ENCODE measurements at places on chromosomes 5 and 9.

DNA sequence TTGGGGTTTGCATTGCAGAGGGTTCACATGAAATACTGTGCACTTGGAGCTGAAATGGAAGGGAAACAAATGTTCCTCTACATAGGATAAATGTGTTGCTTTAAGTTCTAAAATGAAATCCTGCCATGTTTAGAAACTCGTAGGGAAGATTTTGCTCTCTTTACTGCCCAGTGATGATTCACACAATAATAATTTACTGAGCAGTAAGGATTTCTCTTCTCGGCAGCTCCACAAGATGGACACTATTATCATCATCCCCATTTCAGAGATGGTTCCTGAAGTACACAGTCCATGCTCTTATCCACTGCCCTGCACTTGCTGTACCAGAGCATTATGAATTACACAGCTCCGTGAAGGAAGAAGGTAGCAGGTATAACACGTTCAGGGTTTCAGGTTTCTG, 4.1 kb downstream of the HACD4 start:
- H3K27me3 ChIP-seq = no peaks in the 10 kb centered on the region
- DNase-seq = peak; percentile 50
- H3K4me3 ChIP-seq = peak overlapping the region; percentile 65
- peaks cover 19% of the 10 kb centered on the region for H3K4me1 ChIP-seq

DNA sequence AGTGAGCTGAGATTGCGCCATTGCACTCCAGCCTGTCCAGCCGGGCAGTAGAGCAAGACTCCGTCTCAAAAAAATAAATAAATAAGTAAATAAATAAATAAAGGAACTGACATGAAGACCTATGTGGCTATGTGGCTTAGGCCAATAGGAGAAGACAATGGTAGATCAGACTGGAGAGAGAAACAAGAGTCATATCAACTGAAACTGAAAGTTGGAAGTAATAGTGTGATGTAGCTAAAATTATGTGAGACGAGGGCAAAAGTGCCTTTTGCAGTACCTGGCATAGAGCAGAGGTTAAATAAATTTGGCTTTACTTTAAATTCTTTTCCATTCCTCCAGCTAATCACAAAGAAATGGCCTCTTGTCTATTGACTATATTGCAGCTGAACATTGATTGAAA, 7.3 kb downstream of the FBP2 start:
- DNase-seq = no peak
- H3K27me3 ChIP-seq = peaks cover 22% of the 10 kb centered on the region
- H3K27ac ChIP-seq = no peak overlapping the region
- no peaks in the 10 kb centered on the region for H3K36me3 ChIP-seq
- peaks cover 13% of the 10 kb centered on the region for H3K4me1 ChIP-seq

DNA sequence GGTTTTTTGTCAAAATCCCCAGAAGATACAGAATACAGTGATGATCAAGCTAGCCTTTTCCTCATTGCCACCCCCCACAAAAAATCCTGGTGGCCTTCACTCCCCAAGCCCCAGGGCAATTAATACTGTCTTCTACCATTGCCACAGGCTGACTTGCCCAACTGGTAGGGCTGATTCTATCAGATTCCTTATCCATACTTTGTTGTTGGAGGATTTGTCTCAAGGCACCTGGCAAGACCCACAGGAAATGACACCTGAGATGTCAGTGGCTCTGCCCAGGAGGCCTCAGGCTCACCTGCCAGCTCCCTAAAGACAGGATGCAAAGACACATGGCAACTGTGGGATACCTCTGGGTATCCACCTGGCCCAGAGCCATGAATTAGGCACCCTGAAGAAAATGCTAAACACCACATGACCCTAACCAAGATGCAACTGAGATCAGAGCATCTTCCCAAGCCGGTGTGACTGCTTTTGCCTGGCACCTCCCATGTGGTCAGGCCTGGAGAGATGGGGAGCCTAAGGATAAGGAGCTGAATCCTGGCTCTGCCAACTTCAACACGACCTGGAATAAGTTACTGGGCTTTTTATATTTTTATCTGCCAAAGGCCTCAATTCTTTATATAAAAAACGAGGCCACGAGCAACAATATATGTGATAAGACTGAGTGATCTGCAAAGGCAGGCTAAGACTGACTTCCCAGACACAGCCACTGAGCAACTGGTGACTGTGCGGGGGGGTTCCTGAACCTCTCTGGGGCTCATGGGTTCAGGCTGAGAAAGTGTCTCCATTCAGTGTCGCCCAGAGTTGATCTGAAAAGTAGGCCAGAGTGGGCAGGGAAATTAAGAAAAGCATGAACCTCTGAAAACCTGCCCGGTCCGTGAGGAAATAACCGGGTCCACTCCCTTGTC, 944 bp downstream of the ATOX1 start:
- no peak for DNase-seq
- peak overlapping the region; percentile 95 for H3K4me3 ChIP-seq
- no peaks in the 10 kb centered on the region for H3K27me3 ChIP-seq
- peak overlapping the region; percentile 86 for H3K27ac ChIP-seq

DNA sequence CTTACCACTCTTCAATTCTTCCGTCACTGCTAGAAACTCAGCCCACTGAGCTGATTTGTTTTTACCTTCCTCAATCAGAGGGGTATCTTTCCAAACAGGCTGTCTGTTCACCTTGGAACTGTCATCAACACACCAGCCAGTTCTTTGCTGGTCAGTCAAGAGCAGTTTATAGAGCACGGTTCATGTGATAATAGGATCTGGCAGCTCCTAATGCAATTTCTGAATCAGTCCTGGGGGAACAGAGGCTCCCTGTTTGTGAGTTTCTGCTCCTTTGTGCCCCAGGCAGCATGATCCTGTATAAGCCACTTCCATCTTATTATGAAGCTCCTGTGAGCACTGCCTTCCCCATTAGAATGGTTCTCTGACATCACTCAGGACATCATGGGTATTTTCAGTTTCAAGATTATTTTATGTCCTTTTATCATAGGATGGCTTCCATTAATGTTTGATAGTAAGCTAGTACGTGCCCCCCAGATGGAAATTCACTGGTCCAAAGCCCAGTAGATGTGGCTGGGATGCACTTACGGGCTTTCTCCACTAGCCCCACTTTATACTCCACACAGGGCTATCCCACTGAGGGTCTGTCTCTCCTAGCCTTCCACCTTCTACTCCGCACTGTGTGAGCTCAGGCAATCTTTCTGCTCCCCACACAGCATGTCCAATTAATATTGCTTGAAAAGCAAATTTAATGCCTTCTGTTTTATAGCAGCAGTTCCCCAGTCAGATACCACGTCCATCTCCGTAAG, 85.5 kb upstream of the SPIN1 start:
- peaks cover 11% of the 10 kb centered on the region for H3K27me3 ChIP-seq
- no peak overlapping the region for H3K4me3 ChIP-seq
- no peak overlapping the region for H3K27ac ChIP-seq
- H3K4me1 ChIP-seq = peaks cover 29% of the 10 kb centered on the region
- DNase-seq = no peak

GRCh38 chr9:119009249-119009648, 360.0 kb downstream of the BRINP1 start:
- H3K36me3 ChIP-seq = no peaks in the 10 kb centered on the region
- no peak overlapping the region for H3K27ac ChIP-seq
- H3K4me1 ChIP-seq = peaks cover 27% of the 10 kb centered on the region

GRCh38 chr5:112862085-112862484, 998 bp downstream of the SRP19 start:
- peaks cover 34% of the 10 kb centered on the region for H3K36me3 ChIP-seq
- H3K27ac ChIP-seq = peak overlapping the region; percentile 97
- no peak for DNase-seq
- H3K27me3 ChIP-seq = no peaks in the 10 kb centered on the region
- H3K4me3 ChIP-seq = peak overlapping the region; percentile 98
